Prostate gland (tissue), 2 donors: ENCODE measurements at places on chromosomes 12 and 14.

DNA sequence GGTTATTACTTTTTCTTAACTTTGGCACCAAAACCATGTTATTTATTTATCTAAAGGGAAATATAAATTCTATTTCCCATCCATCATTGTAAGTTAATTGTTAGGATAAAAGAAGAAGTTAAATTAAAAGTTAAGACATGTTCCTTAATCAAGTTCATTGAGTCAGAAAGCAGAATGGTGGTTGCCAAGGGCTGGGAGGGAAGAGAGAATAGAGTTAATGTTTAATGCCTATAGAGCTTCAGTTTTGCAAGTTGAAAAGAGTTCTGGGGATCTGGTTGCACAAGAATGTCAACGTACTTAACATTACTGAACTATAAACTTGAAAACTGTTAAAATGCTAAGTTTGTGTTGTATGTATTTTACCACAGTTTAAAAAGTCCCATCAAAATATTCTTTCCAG is 63.2 kb upstream of the NR2C1 start:
- H3K27ac ChIP-seq = no peak overlapping the region
- H3K4me1 ChIP-seq = no peaks in the 10 kb centered on the region
- H3K36me3 ChIP-seq = no peaks in the 10 kb centered on the region

GRCh38 chr14:102508410-102508773 is 1.2 kb downstream of the ANKRD9 start:
- DNase-seq = peak; percentile 77
- H3K4me1 ChIP-seq = peaks cover 3% of the 10 kb centered on the region
- no peaks in the 10 kb centered on the region for H3K36me3 ChIP-seq
- H3K4me3 ChIP-seq = peak overlapping the region; percentile 60
- peak overlapping the region; percentile 95 for H3K27ac ChIP-seq

DNA sequence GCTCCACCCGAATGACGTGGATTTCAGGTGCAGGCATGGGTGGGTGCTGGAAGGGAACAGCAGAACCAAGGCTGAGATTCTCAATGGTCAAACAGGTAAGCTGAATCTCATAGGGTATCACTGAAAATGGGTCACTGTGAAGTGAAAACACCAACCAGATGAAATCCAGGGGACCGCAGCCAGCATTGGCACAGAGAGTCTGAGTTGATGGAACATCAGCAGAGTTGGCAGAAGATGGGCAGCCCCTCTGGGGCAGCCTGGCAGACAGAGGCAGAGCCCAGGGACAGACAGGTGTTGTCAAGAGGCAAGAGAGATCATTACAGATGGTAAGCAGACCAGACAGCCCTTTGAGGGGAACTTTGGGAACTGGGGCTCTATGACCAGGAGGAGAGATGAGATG is 48.0 kb downstream of the ACTN1 start:
- DNase-seq = no peak
- no peaks in the 10 kb centered on the region for H3K36me3 ChIP-seq
- no peak overlapping the region for H3K4me3 ChIP-seq
- peak overlapping the region; percentile 17 for H3K27ac ChIP-seq

DNA sequence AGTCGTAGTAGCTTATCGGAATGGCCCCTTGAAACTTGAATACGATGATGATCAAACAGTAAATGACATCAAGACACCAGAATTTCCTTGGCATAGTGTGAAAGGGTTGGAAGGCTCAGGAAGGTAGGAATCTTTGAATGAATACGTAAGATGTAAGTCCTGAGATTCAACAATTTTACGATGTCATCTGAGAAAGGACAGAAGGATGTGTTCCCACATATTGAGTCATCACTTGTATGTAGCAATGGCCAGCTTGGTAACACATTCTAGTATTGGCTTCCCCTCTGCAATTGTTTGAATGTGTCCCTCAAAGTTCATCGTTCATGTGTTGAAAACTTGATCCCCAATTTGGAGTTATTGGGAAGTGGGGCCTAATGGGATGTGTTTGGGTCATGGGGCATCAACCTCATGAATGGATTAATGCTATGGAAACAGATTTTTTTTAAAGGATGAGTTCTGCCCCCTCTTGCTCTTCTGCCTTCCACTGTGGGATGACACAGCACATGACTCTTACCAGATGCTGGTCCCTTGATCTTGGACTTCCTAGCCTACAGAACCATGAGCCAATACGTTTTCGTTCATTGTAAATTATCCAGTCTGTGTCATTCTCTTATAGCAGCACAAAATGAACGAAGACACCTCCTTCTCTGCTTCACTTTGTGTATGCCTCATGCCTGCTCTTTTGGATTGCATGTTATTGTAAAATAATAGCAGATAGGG is 284.6 kb downstream of the BCAT1 start:
- no peak for DNase-seq
- H3K4me3 ChIP-seq = no peak overlapping the region
- no peaks in the 10 kb centered on the region for H3K4me1 ChIP-seq
- no peaks in the 10 kb centered on the region for H3K36me3 ChIP-seq

GRCh38 chr14:73307261-73307660 is 70.0 kb downstream of the PAPLN start:
- H3K27me3 ChIP-seq = no peaks in the 10 kb centered on the region
- no peaks in the 10 kb centered on the region for H3K4me1 ChIP-seq
- H3K4me3 ChIP-seq = no peak overlapping the region
- H3K36me3 ChIP-seq = no peaks in the 10 kb centered on the region
- H3K27ac ChIP-seq = no peak overlapping the region

GRCh38 chr12:4178424-4179170 is 95.0 kb upstream of the CCND2 start:
- no peak overlapping the region for H3K27ac ChIP-seq
- no peaks in the 10 kb centered on the region for H3K4me1 ChIP-seq
- DNase-seq = no peak
- H3K27me3 ChIP-seq = no peaks in the 10 kb centered on the region
- no peak overlapping the region for H3K4me3 ChIP-seq

GRCh38 chr12:88325816-88326189 is 183.7 kb downstream of the TMTC3 start:
- DNase-seq = no peak
- no peaks in the 10 kb centered on the region for H3K4me1 ChIP-seq
- no peak overlapping the region for H3K4me3 ChIP-seq
- no peaks in the 10 kb centered on the region for H3K27me3 ChIP-seq
- no peak overlapping the region for H3K27ac ChIP-seq

- no peak overlapping the region for H3K27ac ChIP-seq
- DNase-seq = no peak
- no peak overlapping the region for H3K4me3 ChIP-seq
- H3K4me1 ChIP-seq = no peaks in the 10 kb centered on the region
- H3K36me3 ChIP-seq = no peaks in the 10 kb centered on the region
These were observed 13.0 kb upstream of the ITPR2 start for GRCh38 chr12:26845984-26846383.

- no peak overlapping the region for H3K4me3 ChIP-seq
- peaks cover 10% of the 10 kb centered on the region for H3K4me1 ChIP-seq
- no peaks in the 10 kb centered on the region for H3K27me3 ChIP-seq
These were observed 37.8 kb downstream of the MARK3 start for GRCh38 chr14:103423050-103423461.

GRCh38 chr12:78402366-78403134 is 462.0 kb upstream of the SYT1 start:
- no peaks in the 10 kb centered on the region for H3K4me1 ChIP-seq
- H3K27ac ChIP-seq = no peak overlapping the region
- DNase-seq = no peak
- H3K4me3 ChIP-seq = no peak overlapping the region

DNA sequence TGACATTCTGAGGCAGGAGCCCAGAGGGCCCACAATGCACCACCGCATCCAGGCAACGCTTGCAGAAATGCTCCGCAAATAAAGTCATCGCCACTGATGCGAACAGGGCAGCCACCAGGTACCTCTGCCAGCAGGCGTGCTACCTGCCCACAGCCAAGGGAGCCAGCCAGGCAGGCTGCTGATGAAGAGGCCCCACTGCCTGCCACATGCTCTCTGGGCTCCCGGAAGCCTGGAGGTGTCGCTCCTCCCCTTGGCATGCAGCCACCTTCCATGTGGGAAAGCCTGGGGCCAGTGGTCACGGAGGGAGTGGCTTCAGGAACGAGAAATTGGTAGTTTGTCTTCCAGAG is 14.7 kb downstream of the GPR132 start:
- H3K4me1 ChIP-seq = no peaks in the 10 kb centered on the region
- DNase-seq = no peak
- H3K4me3 ChIP-seq = no peak overlapping the region
- H3K27me3 ChIP-seq = no peaks in the 10 kb centered on the region
- H3K27ac ChIP-seq = no peak overlapping the region

DNA sequence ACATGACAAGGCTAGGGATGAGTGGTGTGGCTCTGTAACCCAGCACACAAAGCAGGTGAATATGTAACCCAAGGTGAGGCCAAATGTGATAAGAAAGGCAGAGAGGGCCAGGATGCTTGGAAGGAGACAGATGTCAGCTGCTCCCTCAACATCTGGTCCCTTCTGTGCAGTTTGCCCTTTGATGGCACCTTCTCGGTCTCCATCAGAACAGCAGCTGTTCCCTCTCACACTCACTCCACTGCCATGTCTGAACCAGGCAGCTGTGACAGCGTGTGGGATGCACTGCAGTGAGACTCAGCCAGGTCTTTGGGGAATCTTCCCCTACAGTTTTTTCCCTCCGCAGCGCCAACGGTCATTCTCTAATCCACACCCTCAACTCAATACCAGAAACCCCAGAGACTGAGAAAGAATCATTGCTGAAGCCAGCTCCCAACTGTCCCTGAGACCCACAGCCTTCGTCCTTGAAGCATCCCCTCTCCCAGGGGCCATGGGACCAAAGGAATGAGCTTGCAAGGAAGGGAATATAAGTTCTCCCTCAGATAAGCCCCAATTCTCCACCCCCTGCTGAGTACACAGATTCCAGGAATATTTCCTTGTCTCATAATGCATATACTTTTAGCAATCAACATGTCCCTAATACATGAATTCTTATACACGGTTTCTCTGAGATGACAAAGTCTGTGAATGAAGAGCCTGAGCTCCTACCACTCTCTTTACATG is 230.0 kb downstream of the GLT1D1 start:
- no peaks in the 10 kb centered on the region for H3K36me3 ChIP-seq
- no peaks in the 10 kb centered on the region for H3K27me3 ChIP-seq
- no peaks in the 10 kb centered on the region for H3K4me1 ChIP-seq
- no peak overlapping the region for H3K27ac ChIP-seq

GRCh38 chr14:20998139-20998538 is 954 bp upstream of the SLC39A2 start:
- H3K27me3 ChIP-seq = no peaks in the 10 kb centered on the region
- H3K27ac ChIP-seq = no peak overlapping the region
- no peak overlapping the region for H3K4me3 ChIP-seq
- H3K36me3 ChIP-seq = peaks cover 10% of the 10 kb centered on the region

DNA sequence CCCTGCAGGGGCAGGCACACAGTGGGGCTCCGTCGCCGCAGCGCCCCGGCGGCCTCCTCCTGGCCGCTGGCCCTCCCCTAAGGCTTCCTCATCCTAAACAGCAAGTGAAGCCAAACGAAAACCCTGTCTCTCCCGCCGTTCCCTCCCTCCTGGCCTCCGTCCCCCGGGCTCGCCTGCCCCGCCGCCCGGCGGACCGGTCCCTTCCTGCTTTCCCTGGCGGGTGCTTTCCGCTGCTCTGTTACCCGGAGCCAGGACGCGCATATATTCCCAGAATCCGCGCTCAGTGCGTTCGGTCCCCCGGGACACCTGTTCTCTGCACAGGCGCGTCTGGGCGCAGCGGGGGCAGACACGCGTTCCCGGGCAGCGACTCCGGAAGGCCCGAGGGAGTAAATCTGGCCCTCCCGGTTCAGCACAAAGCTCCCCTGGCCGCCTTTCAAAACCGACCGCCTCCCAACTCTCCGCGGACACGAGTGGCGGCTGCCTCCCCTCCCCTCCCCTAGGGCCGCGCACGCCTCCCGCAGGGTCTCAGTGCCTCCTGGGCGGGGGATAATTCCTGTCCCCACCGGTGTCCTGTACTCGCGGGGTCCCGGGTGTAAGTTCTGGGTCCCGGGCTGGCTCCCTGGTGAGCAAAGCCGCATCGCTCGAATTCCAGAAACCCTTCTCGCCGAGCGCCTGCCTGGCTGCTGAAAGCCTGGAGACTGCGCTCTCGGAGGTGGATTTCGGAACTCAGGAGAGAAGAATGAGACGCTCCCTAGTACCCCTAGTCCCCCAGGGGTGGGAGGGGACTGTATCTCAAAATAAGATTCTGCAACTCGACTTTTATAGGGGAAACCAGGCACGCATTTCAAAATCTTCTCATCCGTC is 21.4 kb upstream of the CEP170B start:
- no peaks in the 10 kb centered on the region for H3K36me3 ChIP-seq
- peak overlapping the region; percentile 31 for H3K4me3 ChIP-seq
- no peak for DNase-seq
- H3K4me1 ChIP-seq = peaks cover 6% of the 10 kb centered on the region
- no peaks in the 10 kb centered on the region for H3K27me3 ChIP-seq

DNA sequence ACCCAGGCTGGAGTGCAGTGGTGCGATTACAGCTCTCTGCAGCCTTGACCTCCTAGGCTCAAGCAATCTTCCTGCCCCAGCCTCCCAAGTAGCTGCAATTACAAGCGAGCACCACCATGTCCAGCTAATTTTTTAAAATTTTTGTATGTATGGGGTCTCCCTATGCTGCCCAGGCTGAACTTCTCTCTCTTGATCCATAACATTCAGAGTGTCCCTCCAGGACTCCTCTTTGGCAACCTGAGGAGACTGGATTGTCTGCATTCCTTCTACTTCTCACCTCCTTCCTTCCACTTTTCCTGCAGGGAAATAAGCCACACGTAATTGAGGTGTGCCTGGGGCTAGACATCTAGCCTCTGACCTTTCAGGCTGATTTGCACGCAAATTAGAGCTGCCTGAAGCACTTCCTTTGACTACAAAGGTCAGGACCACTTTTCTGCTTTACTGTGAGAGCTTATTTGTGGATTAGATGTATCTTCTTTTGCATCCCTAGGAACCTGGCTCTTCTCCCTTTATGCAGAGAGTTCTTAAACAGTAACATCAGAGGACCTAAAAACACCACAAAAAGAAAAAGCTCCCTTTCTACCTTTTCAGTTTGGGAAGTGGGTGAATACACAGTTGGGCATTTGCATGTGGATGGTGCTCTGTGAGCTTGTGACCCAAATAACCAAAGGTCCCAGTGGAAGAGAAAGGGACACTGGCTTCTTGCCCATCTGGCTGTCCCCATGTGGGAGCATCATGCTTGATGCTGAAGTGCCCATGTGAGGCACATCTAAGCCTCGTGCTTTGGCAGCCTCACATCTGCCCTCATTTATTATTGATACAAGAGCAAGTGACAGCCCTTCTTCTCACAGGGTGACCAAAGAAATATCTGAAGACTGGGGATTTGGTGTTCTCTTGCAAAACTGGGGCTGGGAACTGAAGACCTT is 33.5 kb downstream of the PYGL start:
- no peak overlapping the region for H3K27ac ChIP-seq
- no peaks in the 10 kb centered on the region for H3K27me3 ChIP-seq
- H3K36me3 ChIP-seq = no peaks in the 10 kb centered on the region
- no peak for DNase-seq

GRCh38 chr12:116714175-116714574 is 23.7 kb downstream of the SPRING1 start:
- no peak for DNase-seq
- H3K4me1 ChIP-seq = no peaks in the 10 kb centered on the region
- H3K4me3 ChIP-seq = no peak overlapping the region
- H3K36me3 ChIP-seq = no peaks in the 10 kb centered on the region
- H3K27me3 ChIP-seq = no peaks in the 10 kb centered on the region
